ENCODE measurements at places on chromosomes 1 and 21.
A peak's percentile ranks its signal among the peaks of the same experiment; 100 is the strongest.

DNA sequence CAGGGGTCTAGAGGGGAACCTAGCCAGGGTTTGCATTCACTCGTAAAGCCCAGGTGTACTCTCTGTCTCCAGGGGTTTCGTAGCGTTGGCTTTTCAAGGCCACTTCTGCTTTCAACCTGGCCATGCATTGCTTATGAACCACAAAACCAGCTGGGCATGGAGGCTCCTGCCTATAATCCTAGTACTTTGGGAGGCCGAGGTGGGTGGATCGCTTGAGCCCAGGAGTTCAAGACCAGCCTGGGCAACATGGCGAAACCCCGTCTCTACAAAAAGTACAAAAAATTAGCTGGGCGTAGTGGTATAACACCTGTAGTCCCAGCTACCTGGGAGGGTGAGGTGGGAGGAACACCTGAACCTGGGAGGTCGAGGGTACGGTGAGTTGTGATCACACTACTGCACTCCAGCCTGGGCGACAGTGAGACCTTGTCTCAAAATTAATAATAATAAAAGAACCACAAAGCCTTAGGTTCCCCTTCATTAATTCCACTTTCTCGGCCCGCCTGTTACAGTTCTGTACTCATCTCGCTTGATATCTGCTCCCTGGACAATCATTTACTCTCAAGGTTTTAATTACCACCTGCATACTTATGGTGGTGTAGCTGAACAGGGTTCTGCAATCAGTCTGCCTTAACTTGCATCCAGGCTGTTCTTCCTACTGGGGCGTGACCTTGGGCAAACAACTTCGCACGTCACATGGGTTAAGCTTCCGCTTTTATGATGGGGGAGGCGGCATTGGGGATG, 6.1 kb downstream of the SLC16A4 start:
- DNase-seq = no peak

- peak; percentile 2 for DNase-seq
Measured at GRCh38 chr1:53554592-53555305, 95.5 kb downstream of the DMRTB1 start.

DNA sequence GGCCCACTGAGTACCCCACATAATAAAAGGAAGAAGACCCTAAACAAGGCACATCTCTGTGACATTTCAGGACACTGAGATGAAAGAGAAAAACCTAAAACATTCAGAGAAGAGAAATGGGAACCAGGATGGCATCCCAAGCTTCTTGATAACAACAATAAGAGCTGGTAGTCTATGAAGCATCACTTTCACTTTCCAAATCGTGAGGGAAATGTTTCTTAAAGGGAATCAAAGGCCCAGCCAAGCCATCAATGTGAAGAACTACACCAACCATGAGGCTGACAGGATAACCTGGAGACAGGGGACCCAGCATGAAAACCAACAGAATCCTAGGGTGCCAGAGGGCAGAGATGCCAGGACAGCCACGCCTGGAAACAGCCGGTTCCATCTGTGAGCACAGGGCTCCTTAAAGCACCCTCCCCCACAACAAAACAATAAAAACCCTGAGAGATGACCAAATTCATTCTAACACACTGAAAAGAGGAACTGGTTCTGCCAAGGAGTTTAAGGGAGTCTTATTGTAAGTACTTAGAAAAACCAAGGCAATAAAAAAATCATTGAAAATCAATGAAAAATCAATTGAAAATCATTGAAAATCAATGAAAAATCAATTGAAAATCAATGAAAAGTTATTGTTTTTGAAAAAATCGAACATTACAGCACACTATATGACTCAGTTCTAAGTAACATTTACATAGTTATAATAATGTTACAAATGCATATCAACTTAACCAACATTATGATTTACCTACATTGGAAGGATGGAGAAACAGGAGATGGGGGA, 141.5 kb upstream of the ERG start:
- no peak for DNase-seq

- no peak for DNase-seq
Measured at GRCh38 chr1:14412235-14412634, 186.2 kb upstream of the KAZN start.

DNA sequence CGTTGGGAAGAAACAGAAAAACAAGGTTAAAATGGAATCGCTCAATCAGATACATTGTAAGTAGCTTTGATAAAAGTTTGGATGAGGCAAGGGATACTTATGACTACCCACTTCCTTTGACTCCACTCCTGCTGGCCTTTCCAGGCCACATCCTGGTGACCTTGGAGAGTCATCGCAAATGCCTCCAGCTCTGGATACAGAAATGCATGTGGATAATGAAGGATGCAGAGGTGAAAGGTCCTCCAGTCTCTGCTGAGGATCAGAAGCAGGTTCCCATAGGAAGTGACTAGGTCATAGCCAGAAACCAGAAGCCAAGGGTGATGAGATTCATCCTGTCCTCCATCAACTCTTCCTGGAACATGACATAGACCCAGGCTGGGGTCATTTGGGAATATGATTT, 6.2 kb upstream of the CAMK1G start:
- no peak for DNase-seq

GRCh38 chr1:184800876-184801275, 46.2 kb upstream of the EDEM3 start:
- no peak for DNase-seq

DNA sequence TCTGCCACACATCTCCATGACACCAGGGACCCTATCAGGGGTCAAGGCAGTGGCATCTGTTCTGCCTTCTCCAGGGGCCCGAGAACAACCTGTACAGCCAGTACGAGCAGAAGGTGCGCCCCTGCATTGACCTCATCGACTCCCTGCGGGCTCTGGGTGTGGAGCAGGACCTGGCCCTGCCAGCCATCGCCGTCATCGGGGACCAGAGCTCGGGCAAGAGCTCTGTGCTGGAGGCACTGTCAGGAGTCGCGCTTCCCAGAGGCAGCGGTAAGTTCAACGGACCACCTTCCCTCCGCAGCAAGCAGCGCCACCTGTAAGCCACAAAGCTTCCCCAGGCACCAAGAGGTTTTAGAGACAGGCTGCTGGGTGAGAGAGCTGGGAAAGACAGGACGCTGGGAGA, 15.9 kb downstream of the MX2 start:
- DNase-seq = no peak

DNA sequence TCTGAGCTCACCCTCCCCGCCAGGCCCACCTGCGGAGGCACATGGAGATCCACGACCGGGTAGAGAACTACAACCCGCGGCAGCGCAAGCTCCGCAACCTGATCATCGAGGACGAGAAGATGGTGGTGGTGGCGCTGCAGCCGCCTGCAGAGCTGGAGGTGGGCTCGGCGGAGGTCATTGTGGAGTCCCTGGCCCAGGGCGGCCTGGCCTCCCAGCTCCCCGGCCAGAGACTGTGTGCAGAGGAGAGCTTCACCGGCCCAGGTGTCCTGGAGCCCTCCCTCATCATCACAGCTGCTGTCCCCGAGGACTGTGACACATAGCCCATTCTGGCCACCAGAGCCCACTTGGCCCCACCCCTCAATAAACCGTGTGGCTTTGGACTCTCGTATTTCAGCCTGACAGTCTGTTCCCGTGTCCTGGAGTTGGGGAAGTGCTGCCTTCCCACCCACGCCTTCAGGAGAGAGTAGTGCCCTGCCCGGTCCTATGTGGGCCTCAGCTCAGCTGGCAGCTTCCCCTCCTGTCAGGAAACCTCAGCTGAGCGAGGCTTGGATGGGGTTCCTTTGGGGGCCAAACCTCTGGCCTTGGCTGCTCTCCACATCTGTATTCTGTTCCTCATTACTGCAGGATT, 9.2 kb downstream of the ZBTB48 start:
- DNase-seq = no peak

- no peak for DNase-seq
Measured at GRCh38 chr1:24970399-24970753, 40.3 kb upstream of the RUNX3 start.

DNA sequence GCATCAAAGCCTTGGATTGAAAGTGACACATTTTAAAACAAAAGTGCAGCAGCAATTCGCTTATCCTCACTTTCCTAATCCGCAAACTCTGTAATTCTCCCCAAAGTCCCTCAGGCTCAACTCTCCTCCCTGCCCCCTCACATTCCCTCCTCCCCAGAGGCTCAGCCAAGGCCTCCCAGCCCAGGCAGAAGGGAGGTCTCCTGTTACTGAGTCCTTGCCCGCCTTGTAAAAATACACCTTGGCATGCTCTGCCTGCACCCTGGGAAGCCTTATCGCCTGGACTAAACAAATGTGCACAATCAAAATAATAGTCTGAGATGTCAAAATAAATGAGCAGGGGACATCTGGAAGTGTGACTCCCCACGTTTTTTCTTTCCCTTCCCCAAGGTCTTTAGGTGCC, 109.7 kb downstream of the PLXNA2 start:
- DNase-seq = no peak

GRCh38 chr1:156656806-156657740, 15.2 kb downstream of the BCAN start:
- DNase-seq = peak; percentile 63

- no peak for DNase-seq
Measured at GRCh38 chr1:90712915-90713730, 4.0 kb downstream of the BARHL2 start.

GRCh38 chr1:197485790-197486189, 217.7 kb downstream of the CRB1 start:
- DNase-seq = no peak

GRCh38 chr1:36419569-36419968, 21.9 kb upstream of the LSM10 start:
- no peak for DNase-seq

- DNase-seq = no peak
Measured at GRCh38 chr1:245888809-245889208, 618.3 kb downstream of the SMYD3 start.

DNA sequence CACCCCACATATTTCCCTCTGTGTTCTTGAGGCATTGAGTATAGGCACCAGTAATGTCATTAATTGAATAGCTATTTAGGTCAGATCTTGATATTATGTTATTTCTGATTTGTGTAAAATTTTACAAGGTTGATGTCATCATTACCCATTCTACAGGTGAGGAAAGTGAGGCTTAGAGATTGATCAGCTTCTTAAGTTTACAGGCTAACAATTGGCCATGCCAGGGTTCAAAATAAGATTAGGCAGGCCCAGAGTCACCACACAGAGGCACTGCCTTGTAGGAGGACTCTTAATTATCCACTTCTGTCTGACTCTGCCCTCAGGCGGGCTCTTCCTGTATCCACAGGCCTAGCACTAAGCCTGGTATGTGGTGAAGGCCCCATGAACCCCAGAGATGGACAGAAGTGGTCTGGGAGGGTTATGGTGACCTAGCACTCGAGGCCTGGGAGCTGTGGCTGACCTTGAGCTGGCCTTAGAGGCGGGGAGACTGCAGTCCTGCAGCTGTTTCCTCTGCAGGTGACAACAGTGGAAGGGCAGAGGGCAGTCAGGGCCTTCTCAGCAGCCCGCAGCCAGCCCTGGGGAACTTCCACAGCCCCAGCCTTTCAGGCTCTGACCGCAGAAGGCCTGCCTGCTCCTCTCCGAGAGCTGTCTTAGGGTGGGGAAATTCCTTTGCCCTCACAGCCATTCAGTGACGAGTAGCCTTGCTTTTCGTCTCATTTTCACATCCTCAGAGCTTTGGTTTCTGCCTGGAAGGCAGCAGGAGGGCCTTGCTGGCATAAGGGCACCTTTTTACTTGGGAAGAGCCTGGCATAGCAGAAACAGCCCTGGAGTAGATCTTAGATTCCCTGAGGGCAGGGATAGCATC, 12.2 kb downstream of the ZDHHC18 start:
- DNase-seq = peak; percentile 26

GRCh38 chr1:234725177-234726132, 115.5 kb upstream of the IRF2BP2 start:
- peak; percentile 43 for DNase-seq

- no peak for DNase-seq
Measured at GRCh38 chr1:64909031-64909430, 57.3 kb downstream of the JAK1 start.

Data from activated gamma-delta T cell treated with Interleukin-2 at 50 U/mL for 16 hours (primary cell).